ENCODE measurements at places on chromosomes 3 and 15.

GRCh38 chr15:69719527-69720240, 267.1 kb downstream of the RPLP1 start:
- no peak for DNase-seq

- DNase-seq = no peak
Observed at GRCh38 chr3:15399970-15400369, 27.4 kb downstream of the METTL6 start.

GRCh38 chr3:44342176-44342790, 3.7 kb downstream of the TCAIM start:
- no peak for DNase-seq

GRCh38 chr3:28743271-28743670, 394.6 kb upstream of the AZI2 start:
- no peak for DNase-seq

DNA sequence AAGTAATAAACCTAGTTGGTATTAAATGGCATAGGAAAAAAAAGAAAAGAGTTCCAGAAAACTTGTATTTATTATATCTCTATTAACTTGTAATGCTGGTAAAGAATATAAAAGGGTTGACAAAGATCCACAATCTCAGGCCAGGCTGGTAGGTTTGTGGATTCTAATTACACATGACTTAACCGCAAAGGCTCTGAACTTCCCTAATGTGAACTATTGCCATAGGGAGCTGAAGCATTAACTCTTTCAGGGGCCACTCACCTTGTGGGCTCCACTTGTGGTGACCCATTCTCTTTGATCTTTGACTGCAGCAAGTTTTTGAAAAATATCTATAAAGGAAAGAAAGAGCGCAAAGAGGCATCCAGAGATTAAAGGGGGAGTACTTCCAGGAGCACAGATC, 58.5 kb downstream of the NEK10 start:
- no peak for DNase-seq

DNA sequence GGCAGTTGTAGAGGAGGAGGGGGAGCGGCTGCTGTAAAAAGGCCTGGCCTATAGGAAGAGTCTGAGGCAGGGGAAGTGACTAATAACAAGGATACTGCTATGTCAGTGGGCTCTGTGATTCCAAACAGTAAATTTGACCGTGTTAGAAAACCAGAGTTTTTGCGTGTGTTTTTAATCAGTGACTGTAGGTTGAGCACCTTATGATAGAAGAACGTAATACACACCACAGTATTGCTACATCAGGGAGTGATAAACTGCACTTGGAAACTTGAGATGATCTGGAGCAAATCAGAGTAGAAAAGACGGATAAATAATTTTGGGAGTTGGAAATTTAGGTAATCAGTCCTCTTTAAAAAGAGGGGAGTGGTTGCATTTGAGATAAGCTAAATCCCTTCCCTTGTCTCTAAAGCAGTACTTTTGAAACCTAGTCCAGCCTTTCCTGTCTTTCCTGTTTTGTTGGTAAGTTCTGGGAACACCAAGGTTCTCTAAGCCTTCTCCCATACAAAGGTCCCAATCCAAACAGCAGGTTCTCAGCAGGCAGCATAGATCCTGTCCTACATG, 130.5 kb upstream of the NR2E3 start:
- DNase-seq = no peak

DNA sequence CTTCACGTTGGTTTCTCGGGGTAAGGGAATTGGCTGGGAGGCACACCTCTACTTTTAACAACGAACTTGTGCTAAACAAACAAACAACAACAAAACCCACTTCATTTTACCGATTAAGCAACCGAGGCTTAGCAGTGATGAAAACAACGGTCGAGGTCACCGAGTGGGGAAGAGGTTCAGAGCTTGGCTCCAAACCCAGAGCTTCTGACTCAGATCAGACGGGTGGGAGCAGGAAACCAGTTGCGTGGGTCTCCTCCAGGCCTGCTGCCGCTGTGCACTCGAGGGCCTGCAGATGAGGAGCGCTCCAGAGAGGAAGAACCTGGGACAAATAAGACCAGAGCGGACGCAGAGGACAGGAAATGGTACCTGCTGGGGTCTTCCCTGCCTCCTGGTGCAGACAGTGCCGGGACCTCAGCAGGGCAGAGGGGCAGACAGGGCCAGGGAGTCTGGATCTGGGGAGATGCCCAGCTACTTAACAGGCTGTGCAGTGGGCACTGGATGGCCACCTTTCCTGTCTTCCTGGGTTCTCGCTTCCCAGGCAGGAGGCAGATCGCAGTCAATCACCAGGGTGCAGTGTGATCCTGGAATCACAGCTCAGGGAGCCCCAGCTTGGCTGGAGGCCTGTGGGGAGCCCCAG, 99.0 kb upstream of the MEF2A start:
- no peak for DNase-seq

DNA sequence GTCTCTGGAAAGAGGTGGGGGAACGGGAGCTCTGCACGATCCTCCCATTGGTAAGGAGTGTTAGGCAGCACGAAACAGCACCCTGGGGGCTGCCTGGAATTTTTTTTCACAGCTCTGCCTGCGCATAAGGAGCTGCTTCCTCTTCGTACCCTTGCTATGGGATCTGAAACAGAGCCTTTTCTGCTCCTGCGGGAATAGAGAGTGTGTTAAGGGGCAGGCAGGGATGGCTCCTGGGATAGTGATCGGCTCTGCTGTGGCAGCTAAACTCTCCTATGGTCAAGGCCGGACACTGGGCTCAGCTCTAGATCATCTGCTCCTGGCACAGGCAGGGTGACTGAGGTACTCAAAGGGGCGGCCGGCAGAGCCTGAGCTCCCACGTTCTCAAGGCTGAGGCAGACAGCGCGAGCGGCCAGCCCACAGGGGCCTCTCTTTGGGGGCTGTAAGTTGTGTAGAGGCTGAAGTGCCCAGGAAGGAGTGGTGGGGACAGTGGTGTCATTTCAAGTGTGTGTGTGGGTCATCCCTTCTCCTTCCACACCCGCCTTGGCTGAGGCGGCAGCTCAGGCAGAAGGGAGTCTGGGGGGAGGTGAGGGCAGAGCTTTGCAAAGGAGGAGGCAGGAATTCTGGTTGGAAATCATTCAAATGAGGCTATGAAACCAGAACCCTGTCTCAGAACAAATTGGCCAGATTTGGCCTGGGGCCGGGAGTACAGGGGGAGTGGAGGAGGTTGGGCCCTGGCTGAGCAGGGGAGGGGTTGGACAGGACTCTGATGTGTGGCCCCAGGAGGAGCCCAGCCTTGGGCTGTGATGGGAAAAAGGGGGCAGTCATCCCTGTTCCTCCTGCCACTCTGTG, 31.0 kb downstream of the EPHB3 start:
- DNase-seq = no peak

GRCh38 chr3:171393032-171393744, 67.0 kb downstream of the TNIK start:
- DNase-seq = no peak

- DNase-seq = no peak
Observed at GRCh38 chr3:70342149-70342548, 29.7 kb upstream of the MDFIC2 start.

- DNase-seq = no peak
Observed at GRCh38 chr3:127991681-127992080, 60.6 kb upstream of the SEC61A1 start.

DNA sequence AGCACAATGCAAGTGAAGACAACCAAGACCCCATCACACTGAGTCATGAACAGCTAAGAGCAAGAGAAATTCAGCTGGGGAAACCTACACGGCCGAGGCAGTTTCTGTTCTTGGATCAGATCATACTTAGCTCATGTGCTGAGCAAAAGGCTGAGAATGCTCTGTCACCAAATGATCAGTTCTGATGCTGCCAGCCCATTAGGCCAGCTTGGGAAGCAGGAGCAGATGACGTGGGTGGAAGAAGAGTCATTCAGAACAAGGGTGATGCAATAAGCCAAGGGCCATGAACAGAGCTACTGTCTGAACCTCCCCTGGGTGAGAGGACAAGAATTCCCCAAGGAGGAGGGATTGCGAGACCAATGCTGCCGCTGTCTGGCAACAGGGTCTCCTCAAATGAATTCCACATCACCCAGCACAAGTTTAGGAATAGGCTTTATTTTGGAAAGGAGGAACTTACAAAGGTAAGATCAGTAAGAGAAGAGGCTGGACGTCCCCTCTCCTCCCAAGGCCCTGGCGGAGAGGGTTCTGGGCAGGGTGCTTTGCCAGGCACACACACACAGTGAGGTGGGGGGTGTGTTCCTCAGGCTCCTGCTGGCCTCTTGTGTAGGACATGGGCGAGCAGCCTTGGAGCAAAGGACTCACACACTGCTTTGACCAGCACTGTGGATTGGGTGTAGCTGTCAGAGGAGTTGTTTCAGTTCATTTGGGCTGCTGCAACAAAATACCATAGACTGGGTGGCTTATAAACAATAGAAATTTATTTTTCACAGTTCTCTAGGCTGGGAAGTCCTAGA, 65.6 kb upstream of the CTXND1 start:
- DNase-seq = no peak

DNA sequence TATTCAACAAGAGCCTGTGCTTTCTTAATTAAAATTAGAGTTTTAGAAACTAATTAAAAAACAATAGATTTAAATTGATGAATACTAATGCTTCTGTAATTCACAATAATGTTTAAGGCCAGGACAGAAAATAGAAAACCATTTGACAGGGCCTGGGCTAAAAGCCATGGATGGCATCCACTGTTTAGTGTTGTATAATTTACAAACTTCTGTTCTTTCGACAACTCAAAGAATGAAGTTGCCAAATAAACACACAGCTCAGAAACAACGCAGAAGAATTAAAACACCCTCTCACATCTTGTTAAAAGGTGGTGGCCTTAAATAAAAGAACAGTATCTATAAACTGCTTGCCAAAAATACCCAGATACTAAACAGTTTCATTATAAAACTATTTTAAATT, 347.5 kb downstream of the MECOM start:
- DNase-seq = no peak

- DNase-seq = no peak
Observed at GRCh38 chr3:14616606-14617507, 34.7 kb upstream of the CCDC174 start.

DNA sequence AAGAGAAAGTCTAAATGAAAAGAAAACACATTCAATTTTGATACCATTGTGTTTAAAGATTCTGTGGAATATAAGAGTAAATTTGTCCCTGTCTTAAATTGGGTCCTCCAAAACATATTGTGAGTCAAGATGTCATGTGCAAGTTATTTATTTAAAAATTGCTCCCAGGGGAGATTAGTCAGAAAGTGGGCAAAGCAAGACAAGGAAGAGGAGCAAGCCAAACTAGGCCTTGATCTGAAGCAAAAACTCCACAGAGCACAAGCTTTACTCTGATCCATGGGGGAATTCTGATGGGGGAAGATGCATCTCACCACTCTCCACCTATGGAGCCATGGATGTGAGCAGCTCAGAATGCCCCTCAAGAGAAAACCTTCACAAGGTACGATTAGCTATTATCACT, 342.8 kb upstream of the IL12A start:
- no peak for DNase-seq

DNA sequence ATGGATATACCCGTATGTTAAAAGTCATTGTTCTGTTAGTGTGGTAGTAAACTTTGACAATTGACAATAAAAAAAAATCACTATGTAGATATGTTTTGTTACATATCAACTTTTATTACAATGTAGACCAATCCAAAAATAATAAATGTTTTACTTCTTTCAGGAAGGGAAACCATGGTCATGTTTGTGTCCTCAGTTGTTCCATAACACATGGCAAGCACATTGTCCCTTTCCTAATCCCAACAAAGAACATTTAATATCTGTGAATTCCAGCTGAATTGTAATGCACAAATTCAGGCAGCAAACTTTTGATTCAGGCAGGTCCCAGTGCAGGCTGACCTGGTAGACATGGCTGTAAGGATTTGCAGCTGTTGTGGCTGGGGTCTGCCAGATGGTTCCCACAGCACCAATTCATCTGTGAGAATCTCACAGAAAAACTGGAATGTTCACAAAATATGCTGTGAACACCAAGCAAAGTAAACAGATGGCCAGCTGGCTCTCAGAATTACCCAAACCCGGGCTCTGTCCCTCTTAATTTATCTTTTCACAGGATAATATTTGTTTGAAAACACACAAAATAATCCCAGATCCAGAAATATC, 1.9 kb upstream of the SPG21 start:
- no peak for DNase-seq

DNA sequence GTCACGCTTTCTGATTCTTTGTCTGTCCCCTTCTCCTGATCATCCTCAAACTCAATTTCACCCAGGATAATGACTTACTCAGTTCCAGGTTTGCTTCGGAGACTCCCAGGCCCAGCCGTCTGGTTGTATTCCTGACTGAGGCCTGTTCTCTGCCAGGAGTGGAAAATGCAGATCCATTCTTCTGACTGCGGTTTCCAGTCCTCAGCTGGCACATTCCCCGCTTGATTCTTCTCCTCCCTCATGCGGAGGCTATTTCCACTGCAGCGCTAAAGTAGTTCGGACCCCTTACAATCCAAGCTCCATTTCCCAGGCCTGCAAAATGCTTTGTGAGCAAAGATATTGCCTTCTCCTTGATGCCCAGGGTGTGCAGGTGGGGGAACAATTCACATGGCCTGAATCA, 47.2 kb upstream of the GALNT15 start:
- no peak for DNase-seq

DNA sequence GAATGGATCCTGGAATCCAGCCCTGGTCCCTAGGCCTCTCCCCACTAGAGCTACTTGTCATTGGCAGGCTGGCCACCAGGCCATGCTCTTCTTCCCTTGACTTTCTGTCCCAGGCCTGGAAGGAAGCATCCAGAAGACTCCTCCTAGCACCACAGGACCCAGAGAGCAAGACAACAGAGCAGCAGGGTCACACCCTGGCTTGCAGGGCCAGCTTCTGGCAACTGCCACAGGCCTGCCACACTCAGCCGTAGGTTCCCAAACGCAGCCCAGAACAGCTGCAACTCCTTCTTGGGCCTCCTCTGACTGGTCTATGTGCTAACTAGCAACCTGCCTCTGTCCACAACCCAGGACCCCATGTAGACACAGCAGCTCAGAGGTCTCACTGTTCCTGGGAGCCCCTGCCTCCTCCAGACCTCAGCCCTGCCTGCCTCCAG, 36.8 kb upstream of the RPL32 start:
- DNase-seq = no peak

- DNase-seq = no peak
Observed at GRCh38 chr3:81716870-81717509, 44.5 kb downstream of the GBE1 start.

DNA sequence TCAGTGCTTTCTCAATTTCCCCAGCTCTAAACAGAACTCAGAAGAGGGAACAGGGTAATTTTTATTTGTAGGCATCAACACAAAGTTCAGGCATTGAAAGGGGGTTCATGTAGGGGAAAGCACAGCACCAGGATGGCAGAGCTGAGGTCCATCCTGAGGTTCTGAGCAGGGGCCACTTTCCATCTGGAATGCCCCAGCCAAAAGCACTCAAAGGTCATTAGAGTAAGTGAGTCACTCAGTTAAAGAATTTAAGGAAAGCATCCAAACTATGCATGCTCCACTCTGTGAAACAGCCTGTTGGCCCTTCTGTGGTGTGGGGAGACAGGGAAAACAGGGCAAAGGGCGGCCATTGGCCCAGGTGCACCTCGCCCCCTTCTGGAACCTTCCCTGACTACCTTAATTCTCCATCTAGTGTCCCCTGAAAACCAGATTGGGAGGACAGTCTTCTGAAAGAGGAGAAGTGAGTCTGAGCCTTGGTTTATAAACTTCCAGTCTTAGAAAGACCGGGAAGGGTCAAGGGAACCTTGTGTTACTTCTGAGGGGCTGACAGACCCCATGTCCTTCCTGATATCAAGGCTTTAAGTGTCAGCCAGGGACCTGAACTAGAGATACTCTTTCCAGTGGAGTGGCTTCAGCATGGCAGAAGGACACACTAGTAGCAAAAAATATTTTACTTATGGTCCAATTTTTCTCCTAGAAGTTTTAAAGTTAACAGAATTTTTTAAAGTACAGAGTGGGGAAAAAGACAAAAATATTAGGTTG, 133.3 kb downstream of the MYLK start:
- DNase-seq = no peak

GRCh38 chr15:64349375-64349774, 6.6 kb downstream of the CSNK1G1 start:
- DNase-seq = no peak

Data from GOT3 (cell line).